Large intestine (tissue), 12 donors: ENCODE measurements at places on chromosomes 16 and 17. TPM values are rescaled to one million over a fixed set of nuclear protein-coding genes. Genes with fewer than 3 reads are reported as not detected.

- peak overlapping the region; percentile 87 for H3K27ac ChIP-seq
- H3K36me3 ChIP-seq, result peaks cover 35% of the 10 kb centered on the region
- peak; percentile 76 for DNase-seq
- H3K4me1 ChIP-seq, result peaks cover 40% of the 10 kb centered on the region
Observed at GRCh38 chr17:7889166-7889955, 772 bp downstream of the CHD3 start.

DNA sequence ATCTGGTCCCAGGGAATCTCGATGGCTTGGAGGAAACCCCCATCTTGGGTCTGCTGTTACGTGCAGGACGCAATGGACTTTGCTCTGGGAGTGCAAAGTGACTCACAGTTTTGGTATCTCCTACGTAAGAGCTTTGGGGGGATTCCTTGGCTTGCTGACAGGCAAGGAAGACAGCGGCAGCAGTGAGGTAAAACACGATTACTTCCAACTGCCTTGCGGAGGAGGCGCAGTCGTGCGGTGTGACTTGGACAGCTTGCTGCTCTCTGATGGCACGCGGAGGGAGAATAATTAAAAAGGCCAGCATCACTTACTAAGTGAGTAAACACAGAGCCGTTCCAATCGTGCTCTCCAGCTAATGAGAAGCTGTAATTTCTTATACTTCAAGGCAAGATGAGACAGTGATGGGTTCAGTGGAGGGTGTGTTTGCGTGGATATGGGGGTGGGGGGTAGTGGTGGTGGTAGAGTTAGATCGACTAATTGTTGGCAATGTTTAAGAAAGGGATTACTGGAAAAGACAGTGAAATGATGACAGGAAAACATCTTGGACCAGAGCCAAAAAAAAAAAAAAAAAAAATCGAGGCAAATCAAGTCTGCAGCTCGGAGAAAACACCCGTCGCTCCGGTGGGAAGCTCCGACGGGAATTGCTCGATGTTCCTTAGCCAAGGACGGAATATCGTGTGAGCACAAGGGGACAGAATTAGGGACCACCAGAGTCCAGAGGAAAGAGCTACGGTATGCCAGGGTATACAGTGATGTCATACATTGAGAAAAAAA, 184.8 kb upstream of the ZFHX3 start:
- DNase-seq, result peak; percentile 83
- H3K36me3 ChIP-seq, result no peaks in the 10 kb centered on the region
- H3K27me3 ChIP-seq, result peaks cover 2% of the 10 kb centered on the region
- no peak overlapping the region for H3K27ac ChIP-seq
- peaks cover 6% of the 10 kb centered on the region for H3K4me1 ChIP-seq
- H3K4me3 ChIP-seq, result no peak overlapping the region

- H3K27ac ChIP-seq, result no peak overlapping the region
- H3K36me3 ChIP-seq, result peaks cover 32% of the 10 kb centered on the region
- H3K27me3 ChIP-seq, result peaks cover 32% of the 10 kb centered on the region
- no peak overlapping the region for H3K4me3 ChIP-seq
- no peak for DNase-seq
Observed at GRCh38 chr16:88633684-88634140, 4.7 kb upstream of the IL17C start.

GRCh38 chr17:75979705-75980187, 706 bp downstream of the TEN1 start:
- H3K4me1 ChIP-seq, result peaks cover 48% of the 10 kb centered on the region
- peak overlapping the region; percentile 77 for H3K4me3 ChIP-seq
- peak overlapping the region; percentile 99 for H3K27ac ChIP-seq
- DNase-seq, result no peak

DNA sequence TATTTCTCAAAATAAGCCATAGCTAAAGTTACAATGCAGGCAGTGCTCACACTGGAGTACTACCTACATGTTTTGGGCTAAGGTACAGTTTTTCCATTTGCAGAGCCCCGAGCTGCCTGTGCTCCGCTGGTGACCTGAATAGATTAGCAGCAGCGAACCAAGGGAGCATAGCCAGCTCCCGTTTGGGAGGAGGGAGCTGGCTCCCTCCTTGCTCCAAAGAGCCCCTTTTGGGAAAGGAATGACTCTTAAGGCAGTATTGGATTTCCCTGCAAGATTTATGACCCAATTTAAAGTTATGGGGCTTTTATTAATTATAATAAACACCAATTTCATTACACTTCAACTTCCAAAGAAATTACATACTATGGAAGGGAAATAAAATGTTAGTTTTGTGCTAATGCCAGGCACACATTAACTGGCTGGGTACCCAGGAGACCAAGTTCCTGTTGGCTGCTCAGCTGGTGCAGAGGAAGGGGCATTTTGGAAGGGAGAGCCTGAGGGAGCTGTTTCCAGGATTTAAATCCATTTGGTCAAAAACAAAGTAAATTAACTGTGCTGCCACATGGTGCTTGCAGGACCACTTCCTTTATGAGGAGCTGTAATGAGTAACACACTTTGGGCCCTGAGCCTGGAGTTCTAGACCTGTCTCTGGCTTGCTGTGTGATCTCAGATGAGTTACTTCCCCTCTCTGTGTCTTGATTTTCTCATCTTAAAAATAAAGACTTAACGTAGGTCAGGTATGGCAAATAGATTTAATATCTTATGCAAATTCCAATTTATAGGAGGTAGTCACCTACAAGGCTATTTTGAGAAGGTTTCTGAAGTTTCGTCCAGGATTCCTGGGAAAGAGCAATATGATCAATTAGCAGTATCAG, 362.1 kb upstream of the CCL2 start:
- no peak for DNase-seq
- H3K27me3 ChIP-seq, result no peaks in the 10 kb centered on the region

DNA sequence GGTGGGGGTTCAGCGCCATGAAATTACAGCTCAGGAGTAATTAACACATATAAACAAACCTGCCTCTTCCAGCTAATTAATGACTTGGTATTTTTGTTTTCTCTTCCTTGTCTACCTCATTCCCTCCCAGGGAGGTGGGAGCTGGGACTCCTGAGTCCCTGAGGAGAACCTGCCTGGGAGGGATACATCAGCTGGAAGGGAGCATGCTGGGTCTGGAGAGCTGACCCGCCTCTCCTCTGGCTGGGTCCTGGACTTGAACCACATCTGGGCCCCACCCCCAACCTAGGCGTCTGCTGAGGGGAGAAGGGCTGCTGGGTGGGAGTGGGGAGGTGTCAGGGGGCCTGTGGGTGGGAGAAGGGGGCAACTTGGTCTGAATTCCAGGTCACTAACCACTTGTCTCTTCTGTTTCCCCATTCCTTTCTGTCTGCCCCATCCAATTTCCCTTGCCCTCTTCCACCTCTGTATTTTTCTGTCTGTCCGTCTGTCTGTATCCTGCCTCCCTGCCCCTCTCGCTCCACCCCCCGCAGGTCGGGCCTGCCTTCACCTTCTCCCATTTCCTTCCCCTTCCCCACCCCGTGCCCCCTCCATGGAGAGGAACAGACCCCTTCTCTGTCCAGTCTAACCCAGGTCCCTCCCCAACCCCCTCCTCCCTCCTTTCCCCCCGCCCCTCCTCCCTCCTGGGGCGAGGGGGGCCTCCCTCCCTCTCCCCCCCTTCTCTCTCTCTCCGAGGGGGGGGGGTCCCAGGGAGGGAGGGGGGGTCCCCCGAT, at the start of gene NLGN2:
TSS of gene NLGN2 (plus strand) at position 361 of the 767 bp plus-strand sequence. CDS start 411 bp downstream, outside the sequence.
- peaks cover 7% of the 10 kb centered on the region for H3K36me3 ChIP-seq
- H3K4me3 ChIP-seq, result no peak within 1 kb of the TSS
- H3K27ac ChIP-seq, result no peak within 1 kb of the TSS

GRCh38 chr16:58022601-58023371, 2.8 kb upstream of the MMP15 start:
- no peak overlapping the region for H3K4me3 ChIP-seq
- H3K27me3 ChIP-seq, result no peaks in the 10 kb centered on the region
- H3K27ac ChIP-seq, result peak overlapping the region; percentile 1
- no peak for DNase-seq

GRCh38 chr16:12539185-12539929, 264.3 kb downstream of the CPPED1 start:
- H3K36me3 ChIP-seq, result no peaks in the 10 kb centered on the region
- H3K4me1 ChIP-seq, result peaks cover 3% of the 10 kb centered on the region
- DNase-seq, result peak; percentile 37
- H3K4me3 ChIP-seq, result no peak overlapping the region

DNA sequence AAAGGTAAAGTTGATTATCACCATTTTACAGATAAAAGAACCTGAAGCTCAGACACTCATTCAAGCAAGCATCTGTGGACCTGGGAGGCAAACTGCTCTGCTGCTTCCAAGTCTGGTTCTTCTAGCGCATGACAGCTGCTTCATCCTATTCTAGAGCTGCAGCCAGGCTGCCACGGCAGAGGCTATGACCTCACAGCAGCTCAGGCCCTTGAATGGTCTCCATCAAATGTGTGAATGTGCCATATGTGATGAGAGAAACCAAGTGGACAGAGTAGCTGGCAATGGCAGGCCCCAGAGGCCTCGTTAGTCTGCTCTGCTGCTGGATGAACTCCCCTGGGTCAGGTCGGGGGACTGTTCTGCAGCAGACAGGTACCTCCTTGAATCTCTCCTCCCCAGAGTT, 30.7 kb upstream of the FOXJ1 start:
- no peaks in the 10 kb centered on the region for H3K36me3 ChIP-seq
- no peak for DNase-seq
- H3K27me3 ChIP-seq, result no peaks in the 10 kb centered on the region
- H3K4me1 ChIP-seq, result peaks cover 6% of the 10 kb centered on the region
- H3K4me3 ChIP-seq, result no peak overlapping the region
- no peak overlapping the region for H3K27ac ChIP-seq

DNA sequence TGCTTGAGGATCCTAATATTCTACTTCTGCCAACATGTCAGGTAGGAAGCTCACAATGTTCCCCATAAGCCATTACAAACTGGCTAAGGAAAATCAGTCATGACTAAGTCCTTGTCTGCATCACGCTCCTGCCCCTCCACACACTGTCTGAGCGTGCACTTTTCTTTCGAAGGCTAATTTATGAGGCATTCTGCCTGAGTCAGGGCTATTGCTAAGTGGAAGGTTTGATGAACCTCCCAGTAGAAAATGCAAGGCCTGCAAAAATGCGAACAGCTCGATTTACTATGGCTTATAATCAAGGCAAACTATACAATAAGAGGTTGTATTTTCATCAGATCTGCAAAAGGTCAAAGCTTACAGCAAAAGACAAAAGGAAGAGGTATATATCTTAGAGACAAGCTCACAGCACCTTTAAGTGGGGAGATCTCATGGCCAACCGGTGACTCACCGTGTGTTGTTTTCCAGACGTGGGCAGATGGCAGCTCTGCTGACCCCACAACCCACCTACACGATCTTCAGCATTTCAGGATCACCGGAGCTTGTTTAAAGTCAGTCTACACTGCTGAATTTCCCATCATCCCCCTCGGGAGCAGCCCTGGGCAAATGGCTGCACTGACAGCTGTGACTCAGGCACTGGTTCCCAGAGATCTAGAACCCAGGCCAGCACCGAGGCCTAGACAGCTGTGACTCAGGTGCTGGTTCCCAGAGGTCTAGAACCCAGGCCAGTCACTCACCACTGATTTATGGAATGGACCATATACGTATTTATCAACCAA, 26.1 kb downstream of the MEAK7 start:
- H3K27me3 ChIP-seq, result no peaks in the 10 kb centered on the region
- H3K36me3 ChIP-seq, result peaks cover 29% of the 10 kb centered on the region
- peak; percentile 29 for DNase-seq
- no peak overlapping the region for H3K4me3 ChIP-seq
- H3K4me1 ChIP-seq, result no peaks in the 10 kb centered on the region

- H3K36me3 ChIP-seq, result peaks cover 32% of the 10 kb centered on the region
- peak; percentile 84 for DNase-seq
- peak within 1 kb of the TSS; percentile 93 for H3K4me3 ChIP-seq
- H3K27ac ChIP-seq, result peak within 1 kb of the TSS; percentile 83
- H3K27me3 ChIP-seq, result no peaks in the 10 kb centered on the region
- peaks cover 11% of the 10 kb centered on the region for H3K4me1 ChIP-seq
Observed at GRCh38 chr17:42773290-42774035, at the start of gene VPS25. TSS of gene VPS25 (plus strand) at chr17:42773449. CDS start at chr17:42773476, 27 bp downstream.

DNA sequence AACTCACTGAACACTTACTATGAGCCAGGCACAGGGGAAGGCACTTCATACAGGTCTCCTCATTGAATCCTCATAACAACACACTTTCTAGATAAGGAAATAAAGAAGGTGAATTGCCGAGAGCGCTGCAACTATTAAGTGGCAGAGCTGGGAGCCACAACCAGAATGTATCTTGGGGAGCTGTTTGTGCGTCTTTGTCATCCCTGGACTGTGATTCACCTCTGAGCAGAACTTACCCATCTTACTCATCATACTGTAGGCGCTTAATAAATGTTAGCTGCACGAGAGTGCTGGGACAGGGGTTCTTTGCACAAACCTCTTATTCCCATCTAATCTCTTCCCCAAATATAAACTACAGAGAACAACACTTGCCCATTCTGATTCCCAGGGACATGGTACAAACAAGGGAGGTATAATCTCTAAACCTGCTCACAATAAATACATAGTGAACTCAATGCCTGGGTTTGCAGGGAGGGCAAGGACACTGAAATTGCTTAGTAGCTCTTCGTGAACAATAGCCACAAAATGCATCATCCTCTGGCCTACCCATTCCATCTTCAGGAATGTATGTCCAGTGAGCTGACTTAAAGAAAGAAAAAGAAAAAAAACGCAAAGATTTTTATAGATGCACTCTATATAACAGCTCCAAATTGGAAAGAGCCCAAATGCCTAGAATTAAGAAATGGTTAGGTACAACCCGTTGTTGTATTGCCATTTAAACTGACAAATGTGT, 43.0 kb downstream of the MYO18A start:
- H3K4me1 ChIP-seq, result peaks cover 14% of the 10 kb centered on the region
- peaks cover 5% of the 10 kb centered on the region for H3K36me3 ChIP-seq
- no peak overlapping the region for H3K27ac ChIP-seq
- no peak for DNase-seq
- no peaks in the 10 kb centered on the region for H3K27me3 ChIP-seq

DNA sequence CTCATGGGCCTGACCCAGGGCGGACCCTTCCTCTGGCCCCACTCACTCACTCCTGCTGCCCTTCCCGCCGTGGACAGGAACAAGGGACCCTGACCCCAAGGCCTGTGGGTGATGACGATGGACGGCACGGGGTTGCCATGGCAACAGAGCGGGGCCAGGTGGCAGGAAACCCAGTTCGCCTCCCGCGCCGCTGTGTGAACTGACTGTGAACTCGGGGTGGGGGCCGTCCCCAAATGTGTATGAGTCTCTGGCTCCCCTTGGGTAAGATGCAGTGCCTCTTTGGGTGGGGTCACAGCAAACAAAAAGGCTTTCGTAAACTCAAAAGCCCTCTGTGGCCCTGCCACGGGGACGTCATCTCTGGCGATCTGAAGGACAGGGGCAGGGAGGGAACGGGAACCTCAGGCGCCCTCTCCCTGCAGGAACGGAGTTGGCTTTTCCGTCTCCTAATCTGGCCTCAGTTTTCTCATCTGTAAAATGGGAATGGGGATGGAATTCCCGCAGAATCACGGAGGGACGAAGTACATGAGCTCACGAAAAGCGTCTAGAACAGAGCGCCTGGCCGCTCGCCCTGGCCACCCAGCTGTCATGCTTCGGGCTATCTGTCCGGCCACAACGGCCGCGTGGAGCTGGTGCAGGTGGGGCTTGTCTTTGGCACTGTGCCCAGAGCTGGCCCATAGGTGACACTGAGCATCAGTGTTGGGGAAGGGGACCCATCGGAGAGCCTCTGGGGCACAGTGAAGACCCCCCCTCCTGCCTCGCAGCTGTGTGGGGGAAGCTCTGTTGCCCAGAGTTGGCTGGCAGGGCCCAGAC, 44.9 kb upstream of the PABPN1L start:
- no peaks in the 10 kb centered on the region for H3K4me1 ChIP-seq
- H3K36me3 ChIP-seq, result no peaks in the 10 kb centered on the region
- no peak for DNase-seq
- no peaks in the 10 kb centered on the region for H3K27me3 ChIP-seq
- no peak overlapping the region for H3K27ac ChIP-seq

- peaks cover 58% of the 10 kb centered on the region for H3K36me3 ChIP-seq
- H3K4me3 ChIP-seq, result no peak overlapping the region
- no peak overlapping the region for H3K27ac ChIP-seq
- peaks cover 16% of the 10 kb centered on the region for H3K4me1 ChIP-seq
- no peak for DNase-seq
- no peaks in the 10 kb centered on the region for H3K27me3 ChIP-seq
Observed at GRCh38 chr16:70151391-70151790, 22.2 kb upstream of the CLEC18C start.

DPEP2 gene
- polyA plus RNA-seq, result 1.6 TPM

GNG13 gene
- polyA plus RNA-seq, result 0.81 TPM
